Anterior cingulate cortex (tissue), 58 donors: ENCODE measurements at places on chromosomes 16 and 17.

DNA sequence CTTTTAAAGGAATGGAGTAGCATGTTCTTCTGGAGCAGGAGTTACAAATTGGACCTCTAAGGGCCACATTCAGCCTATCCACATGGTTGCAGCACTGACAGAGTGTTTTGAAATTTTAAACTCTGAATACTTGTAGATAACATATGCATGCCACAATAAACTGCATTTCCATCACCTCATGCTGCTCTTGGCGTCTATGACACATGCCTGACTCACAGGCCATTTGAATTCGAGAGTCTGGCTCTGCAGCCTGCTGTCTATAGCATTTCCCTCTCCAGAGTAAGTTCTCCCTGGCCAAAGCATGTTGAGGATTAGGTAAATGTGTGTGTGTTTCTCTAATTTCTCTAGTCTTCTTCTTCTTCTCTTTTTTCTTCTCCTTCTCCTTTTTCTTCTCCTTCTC, 28.7 kb upstream of the MYOCD start:
- no peak for DNase-seq

DNA sequence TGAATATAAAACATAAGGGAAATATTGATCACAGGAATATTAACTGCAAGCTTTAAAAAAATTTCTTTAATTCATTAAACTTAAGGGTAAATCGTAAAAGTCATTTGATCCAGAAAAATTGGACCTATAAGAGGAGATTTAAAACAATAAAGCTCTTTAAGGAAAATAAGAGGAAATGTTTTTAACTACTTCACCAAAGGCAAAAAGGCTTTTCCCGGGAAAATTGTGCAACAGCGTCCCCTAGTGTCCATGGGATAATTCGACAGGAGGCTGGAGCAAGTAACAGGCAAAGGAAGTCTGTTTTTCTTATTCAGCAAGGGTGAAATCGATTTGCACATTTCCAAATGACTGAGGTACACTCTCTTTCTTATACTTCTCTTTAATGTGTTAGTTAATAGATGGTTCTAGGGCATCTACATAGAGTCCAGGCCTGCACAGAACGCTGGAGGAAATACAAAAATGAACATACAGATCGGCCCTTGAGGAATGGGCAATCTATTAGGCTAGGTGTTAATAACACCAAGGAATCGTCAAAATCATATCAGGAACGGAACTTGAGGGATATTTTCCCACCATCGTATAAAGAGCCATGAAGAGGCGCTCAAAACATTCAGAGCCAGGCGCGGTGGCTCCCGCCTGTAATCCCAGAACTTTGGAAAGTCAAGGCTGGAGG, 61.4 kb downstream of the ZNF18 start:
- DNase-seq: peak; percentile 27

- DNase-seq: no peak
Observed at GRCh38 chr16:24346734-24347133, 90.6 kb downstream of the CACNG3 start.

- DNase-seq: no peak
Observed at GRCh38 chr16:70493802-70494201, 29.6 kb downstream of the COG4 start.

DNA sequence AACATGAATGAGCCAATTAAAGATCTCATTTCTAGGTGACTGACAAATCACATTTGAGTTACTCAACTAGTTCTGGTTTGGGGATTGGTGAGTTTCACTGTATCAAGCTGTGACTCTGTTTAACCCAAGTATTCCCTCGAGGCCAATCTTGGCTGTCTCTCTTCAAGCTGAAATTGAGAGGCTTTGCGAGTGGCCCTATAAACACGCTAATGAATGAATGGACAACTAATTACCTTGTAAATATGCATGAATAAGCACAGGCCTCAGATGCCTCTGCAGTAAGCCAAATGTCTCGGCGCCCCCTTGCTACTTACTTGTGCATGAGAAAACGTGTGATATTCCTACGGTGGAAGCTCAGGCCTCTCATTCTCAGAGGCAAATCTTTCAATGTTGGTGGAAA, 450.3 kb upstream of the PSMD7 start:
- no peak for DNase-seq

- no peak for DNase-seq
Observed at GRCh38 chr16:74652249-74652648, 14.4 kb downstream of the RFWD3 start.

DNA sequence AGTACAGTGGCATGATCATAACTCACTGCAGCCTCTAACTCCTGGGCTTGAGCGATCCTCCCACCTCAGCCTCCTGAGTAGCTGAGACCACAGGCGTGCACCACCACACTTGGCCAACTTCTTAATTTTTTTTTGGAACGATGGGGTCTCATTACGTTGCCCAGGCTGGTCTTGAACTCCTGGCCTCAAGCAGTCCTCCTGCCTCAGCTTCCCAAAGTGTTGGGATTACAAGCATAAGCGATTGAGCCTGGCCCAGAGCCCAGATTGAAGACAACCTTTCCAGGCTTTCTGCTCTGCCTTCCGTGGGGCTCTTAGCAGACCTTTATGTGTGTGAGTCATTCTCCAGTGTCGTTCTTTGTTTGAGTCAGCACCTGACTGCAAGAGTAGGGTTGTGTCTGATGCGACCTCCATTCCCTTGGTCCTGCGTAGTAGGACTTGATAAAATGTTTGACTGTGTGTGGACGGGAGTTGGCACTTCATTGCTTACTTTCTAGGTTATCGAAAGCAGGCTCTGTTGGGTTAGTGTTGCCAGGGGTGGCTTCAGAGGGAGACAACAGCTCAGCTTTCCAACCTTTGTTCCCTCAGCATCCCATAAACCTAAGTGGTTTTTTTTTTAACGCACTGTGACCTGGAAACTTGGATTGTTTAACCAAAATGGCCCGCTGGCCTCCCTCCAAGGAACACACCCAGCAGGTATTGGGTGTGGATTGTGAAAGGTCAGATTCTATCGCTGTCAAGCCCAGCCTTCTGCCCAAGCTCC, 26.4 kb downstream of the EEF2K start:
- DNase-seq: no peak

DNA sequence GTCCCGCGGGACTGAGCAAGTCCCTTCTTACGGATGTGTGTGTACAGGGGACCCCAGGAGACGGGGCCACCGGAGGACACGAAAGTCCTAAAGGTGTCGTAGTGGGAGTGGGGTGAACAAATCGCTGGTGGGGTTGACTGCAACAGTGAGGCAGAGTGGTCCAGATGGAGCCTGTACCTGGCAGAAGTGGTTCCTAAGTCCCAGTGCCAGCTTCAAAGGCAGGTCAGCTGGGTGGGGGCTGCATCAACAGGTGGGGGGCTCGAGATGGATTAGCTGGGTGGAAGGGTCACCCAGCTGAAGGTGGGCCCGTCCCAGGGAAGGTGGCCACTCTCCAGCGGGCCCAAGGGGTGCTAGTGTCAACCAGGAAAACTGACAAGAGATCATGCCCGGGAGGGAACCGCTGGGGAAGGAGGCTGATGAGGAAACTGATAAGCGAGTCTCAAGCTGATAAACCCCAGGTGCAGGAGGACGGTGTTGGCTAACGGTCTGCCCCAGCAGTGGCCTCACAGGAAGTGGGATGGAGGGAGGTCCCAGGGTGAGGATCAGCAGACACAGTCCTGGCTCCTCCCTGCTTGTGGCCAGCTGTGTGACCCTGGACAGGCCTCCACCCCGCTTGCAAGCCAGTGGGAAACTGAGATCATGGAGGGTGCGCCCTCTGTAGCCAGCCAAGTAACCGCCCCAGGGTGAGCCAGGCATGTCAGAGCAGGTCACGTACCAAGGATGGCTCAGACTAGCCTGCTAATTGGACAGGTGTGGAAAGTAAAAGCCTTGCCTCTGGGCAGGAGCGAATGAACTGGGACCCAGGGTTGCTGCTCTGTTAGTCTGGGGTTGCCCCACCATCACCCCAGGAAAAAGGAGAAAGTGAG, 1.0 kb downstream of the ORAI3 start:
- DNase-seq: no peak

- no peak for DNase-seq
Observed at GRCh38 chr17:7835814-7836595, 2.0 kb downstream of the KDM6B start.

DNA sequence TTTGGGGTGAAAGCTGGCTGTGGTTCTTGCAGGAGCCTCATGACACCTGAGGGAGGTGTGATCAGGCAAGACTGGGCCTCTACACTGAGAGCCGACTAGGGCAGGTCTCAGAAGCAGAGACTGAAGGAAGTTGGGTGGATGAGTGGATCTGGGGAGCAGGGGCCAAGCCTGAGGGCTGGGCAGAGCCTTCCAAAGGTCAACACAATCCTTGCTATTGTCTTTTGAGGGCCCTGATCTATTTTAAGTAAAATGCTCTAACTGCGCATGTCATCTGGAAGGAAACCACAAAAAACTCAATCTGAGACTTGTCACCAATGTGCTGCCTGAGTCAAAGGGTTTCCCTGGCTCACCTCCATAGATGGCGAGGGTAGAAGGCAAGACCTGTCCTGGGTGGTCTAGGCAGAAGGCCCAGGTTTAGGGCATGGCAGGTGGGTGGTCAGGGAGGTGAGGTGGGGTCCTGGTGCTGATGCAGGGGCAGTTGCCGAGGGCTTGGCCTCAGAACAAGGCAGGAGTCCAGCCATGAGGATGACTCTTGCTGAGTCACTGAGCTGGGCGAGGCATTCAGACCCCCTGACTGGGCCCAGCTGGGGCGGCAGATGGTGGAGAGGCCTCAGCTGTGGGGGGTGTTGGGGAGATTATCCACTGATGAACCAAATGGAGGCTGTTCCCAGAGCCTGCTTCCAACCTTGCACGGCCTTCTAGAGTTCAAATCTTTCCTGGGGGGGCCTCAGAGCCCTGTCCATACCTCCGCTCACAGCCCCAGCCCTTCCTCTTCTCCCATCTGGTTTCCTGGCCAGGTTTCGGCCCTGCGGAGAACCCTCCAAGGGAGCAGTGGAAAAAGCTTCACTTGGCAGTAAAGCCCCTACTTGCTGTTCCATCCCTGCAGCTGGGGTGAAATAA, 5.1 kb downstream of the MVP start:
- no peak for DNase-seq

GRCh38 chr16:75837681-75838080, 111.4 kb upstream of the CPHXL start:
- DNase-seq: no peak

- DNase-seq: no peak
Observed at GRCh38 chr17:77352441-77352840, 211.7 kb downstream of the SEC14L1 start.
